ENCODE measurements at places on chromosomes 5 and 9.
A peak's percentile ranks its signal among the peaks of the same experiment; 100 is the strongest.

GRCh38 chr5:134136221-134136631 is 21.7 kb downstream of the TCF7 start:
- DNase-seq, result no peak

DNA sequence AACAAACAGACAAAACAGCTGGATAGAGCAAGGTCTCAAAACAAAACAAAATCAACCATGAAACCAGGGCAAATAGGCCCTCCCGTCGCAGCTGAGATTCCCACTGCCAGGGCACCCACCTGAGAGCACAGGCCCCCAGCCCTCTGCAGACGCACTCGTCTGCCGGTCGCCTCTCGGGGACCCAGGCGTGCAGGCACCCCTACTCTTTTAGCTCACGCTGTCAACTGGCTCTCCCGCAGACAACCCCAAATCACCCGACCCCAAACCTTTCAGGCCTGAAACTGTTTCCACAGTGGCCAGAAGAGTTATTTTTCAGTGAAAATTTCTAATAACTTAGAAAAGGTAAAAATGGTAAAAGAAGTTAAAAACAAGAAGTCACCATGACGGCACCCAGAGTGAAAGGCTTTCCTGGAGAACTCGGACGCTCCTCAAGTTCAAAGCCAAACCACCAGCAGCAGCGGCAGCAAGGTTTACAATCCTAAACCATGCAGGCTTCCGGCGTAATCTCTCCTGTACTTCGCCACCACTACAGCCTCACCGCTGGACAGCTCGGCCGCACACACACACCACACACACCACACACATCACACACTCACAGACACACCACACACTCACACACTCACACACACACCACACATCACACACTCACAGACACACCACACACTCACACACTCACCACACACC is 1.9 kb upstream of the UBE2QL1 start:
- no peak for DNase-seq

GRCh38 chr9:125929846-125930245 is 182.7 kb downstream of the PBX3 start:
- DNase-seq, result no peak

DNA sequence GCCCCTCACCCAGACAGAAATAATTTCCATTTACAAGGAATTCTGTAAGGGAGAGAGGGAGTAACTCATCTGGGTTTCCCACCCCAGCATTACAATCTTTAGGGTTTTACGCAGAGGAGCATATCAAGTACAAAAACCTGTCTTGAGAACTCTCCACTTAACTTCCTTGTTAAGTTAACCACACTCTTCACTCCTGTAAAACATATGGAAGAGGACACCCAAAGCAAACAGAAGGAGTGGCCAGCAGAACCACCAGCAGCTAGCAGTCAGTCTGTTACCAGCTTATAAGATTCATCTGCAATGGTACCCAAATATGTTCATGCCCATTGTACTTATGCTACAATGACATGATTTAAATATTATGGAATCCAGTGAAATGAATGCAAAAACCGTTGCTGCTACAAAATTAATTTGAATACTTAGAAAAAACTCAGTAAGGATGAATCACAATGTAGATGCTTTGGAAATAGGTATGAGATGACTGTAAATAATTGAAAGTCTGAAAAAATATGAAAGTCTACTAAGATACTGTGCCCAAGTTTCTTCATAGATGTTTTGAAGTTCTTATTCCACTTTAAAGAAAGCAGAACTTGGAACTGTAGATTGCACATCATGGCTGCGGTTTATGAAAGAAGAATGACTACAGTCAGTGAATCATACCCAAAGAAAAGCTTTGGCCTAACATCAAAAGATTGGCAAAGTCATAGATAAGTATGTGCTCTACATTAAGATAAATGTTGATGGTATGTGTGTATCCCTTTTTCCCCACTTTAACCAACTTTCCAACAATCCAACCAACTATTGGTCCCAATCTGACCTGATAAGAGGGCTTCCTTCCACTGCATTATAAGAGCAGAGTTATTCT is 233.6 kb downstream of the ACTL7B start:
- DNase-seq, result peak; percentile 48

DNA sequence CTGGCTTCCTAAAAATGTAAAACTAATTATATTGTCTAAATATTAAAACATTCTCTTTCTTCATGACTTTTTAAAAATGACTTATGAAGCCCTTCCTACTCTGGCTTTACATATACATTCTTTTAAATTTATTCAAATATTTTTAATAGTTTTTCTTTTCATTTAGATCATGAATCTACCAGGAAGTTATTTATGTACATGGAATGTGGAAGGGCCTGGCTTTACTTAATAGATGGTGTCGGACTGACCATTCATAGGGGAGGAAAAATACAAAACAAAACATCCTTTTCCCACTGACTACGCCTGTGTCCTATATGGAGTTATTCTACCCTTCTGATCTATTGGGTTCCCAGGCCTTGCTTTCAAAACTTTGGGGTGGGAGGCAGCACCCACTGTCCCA is 129.8 kb downstream of the MACROH2A1 start:
- DNase-seq, result no peak

DNA sequence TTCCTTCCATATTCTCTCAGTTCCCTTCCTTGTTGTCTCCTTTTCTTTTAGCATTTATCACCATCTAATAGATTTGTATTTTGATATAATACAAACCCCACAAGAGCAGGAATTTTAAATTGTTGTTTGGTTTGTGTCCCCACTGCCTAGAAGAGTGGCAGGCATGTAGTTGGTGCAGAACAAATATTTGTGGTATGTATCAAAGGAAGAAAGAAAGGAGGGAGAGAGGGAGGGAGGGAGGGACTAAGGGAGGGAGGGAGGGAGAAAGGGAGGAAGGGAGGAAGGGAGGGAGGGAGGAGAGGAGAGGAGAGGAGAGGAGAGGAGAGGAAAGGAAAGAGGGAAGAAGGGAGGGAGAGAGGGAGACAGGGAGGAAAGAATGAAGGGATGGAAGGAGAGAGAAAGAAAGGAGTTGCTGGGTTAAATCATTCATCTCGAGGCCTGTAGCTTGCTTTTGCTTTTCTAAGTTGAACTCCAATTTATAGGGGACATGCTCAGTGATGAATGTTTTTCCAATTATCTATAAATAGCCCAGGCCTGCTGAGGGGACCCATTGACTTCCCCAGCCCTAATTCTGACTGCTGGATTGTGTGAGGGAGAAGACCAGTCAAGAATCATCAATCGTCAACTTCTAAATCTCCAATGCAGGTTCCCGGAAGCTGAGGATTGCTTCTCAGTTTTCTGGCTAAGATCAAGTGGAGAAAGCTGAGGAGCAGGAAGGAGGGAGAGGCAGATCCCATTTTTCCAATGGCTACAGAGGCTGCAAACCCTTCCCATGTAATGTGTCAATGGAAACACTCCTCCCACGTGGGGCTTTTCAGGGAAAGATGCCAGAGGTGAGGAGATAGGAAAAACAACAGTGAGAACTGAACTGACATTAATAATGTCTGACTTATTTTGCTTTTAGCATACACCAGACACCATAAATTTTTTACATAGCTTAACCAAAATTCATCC is 320.7 kb downstream of the ASTN2 start:
- no peak for DNase-seq

DNA sequence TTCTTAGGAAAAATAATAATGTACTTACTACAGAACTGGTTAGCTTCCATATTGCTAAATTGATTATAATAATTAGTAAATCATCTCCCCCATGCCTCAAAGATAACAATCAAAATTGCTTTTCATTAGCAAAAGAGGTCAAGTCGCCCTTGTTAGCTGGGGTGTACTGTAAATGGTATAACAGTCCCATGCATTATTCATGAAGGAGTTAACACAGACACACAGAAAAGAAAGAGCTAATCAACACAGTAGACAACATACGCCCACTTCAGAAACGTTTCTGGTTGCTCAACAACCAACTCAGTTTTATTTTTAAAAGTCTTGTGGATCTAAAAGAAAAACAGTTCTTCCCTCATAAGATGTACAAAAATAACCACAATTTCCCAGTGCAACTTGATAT is 100.2 kb downstream of the MPDZ start:
- DNase-seq, result no peak

DNA sequence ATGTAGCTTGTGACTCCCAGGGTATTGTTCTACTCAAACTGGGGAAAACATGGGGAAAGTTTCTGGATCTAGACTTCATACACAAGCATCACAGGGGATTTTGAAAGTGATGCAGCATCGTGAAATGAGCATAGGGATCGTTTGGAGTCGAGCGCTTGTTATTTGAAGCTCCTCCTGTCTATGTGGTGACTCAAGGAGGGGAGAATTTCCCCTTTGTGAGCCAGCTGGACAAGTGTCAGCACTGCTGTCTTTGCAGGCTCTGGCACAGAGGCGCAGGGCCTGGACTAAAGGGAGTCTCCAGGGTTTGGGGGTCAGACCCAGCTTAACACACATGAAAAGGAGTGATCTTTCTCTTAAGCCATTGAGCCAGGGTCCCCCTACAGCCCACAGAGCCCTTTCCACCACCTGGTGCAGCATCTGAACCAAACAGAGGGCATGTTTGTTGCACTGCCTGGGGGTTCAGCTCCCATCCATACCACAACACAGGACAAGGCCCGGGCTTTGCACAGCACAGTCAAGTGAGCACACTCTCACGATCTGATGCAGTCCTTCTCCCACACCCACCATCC is 51.0 kb downstream of the IRF1 start:
- peak; percentile 94 for DNase-seq

DNA sequence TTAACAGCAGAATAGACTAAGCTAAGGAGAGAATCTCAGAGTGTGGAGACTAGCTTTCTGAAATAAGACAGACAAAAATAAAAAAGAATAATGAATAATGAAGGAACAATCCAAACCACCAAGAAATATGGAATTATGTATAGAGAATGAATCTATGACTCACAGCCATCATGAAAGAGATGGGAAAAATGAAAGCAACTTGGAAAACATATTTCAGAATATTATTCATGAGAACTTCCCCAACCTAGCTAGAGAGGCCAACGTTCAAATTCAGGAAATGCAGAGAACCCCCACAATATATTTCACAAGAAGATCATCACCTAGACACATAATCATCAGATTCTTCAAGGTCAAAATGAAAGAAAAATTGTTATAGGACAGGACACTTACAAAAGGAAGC is 349.0 kb upstream of the MPDZ start:
- DNase-seq, result no peak

Measured in GM04504 (cell line).